Inflammatory macrophage (primary cell): ENCODE measurements at places on chromosomes 12 and 14.

- DNase-seq, result no peak
Measured at GRCh38 chr14:78834766-78835451, 664.7 kb downstream of the NRXN3 start.

GRCh38 chr14:50830044-50830931 lies 674 bp downstream of the NIN start:
- peak; percentile 57 for DNase-seq

- no peak for DNase-seq
Measured at GRCh38 chr12:77023501-77023900, 41.9 kb downstream of the E2F7 start.

DNA sequence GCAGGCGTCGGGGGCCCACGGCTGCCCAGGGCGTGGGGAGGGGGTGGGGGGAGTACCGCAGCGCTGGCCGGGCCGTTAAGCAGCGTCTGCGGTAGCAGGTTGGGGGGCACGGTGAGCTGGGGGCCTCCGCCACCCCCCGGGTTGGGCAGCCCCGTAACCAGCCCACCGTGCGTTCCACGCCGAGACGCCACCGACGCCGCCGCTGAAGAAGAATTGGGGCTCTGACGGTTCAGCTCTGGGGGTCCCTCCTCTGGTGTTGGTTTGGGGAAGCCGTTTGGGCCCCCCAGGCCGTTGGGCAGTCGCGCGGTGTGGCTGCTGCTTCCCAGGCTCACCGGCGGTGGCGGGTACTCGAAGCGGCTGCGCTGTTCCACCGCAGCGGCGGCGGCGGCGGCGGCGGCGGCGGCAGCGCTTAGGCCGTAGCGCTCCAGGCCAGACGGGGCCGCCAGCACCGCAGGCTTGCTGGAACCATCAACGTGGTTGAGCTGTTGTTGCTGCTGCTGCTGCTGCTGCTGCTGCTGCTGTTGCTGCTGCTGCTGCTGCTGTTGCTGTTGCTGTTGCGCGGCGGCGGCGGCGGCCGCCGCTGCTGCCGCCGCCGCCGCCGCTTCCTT lies 1.5 kb downstream of the IRF2BPL start:
- DNase-seq, result peak; percentile 57

GRCh38 chr12:72872996-72873395 lies 600.8 kb downstream of the TRHDE start:
- no peak for DNase-seq

- DNase-seq, result no peak
Measured at GRCh38 chr14:61037215-61037614, 56.2 kb downstream of the SLC38A6 start.

- no peak for DNase-seq
Measured at GRCh38 chr12:130225347-130225746, 63.1 kb downstream of the FZD10 start.

DNA sequence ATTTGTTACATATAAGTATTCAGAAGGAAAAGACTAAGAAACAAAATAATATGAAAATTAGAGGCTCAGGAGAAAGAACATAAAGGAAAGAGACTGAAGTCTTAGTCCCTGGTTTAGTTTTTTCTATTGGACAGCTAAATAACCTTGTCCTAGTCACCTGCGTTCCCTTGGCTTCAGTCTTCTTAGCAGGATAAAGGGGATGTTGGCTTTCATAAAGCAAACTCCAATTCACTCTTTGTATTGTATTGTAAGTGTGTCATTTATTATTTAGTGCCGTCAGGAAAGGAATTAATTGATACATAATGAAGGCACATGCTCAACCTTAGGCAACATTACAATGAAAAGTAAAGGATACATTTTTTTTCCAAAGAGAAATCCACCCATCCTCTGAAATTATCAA lies 190.3 kb upstream of the PPFIA2 start:
- DNase-seq, result no peak

- DNase-seq, result peak; percentile 46
Measured at GRCh38 chr12:56104815-56105608, 653 bp downstream of the PA2G4 start.
